Thyroid gland (tissue), 4 donors: ENCODE measurements at places on chromosomes 3 and 15. TPM values are rescaled to one million over a fixed set of nuclear protein-coding genes. Genes with fewer than 3 reads are reported as not detected.

DNA sequence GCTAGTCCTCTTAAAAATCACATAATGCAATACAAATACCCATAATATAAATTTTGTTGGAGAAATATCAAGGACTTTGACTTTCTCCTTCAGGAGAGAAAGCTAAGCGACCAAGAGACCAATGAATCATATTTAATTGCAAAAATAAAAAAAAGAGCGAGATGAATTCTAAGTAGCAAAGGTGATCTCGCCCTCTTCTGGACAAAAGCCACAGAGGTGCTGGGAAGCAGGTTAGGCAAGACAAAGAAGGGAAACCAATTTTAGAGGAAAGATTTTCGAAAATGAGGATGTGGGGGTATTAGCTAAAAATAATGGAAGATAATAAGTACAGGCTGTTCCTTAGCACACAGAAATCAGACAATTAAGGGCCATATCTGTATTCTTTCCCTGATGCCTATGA lies 111.4 kb upstream of the PLAAT1 start:
- peak; percentile 15 for DNase-seq
- no peaks in the 10 kb centered on the region for H3K27me3 ChIP-seq
- H3K36me3 ChIP-seq, result no peaks in the 10 kb centered on the region
- no peaks in the 10 kb centered on the region for H3K4me1 ChIP-seq
- no peak overlapping the region for H3K27ac ChIP-seq
- no peak overlapping the region for H3K4me3 ChIP-seq

- no peak for DNase-seq
- H3K4me3 ChIP-seq, result no peak overlapping the region
- H3K27me3 ChIP-seq, result no peaks in the 10 kb centered on the region
Measured at GRCh38 chr15:101500865-101501551, 11.5 kb upstream of the PCSK6 start.

- H3K36me3 ChIP-seq, result no peaks in the 10 kb centered on the region
- no peak for DNase-seq
- H3K4me1 ChIP-seq, result no peaks in the 10 kb centered on the region
- no peak overlapping the region for H3K27ac ChIP-seq
Measured at GRCh38 chr3:69712933-69713332, 26.3 kb upstream of the MITF start.

GRCh38 chr15:38600236-38600635 lies 35.6 kb upstream of the RASGRP1 start:
- H3K36me3 ChIP-seq, result no peaks in the 10 kb centered on the region
- H3K4me3 ChIP-seq, result no peak overlapping the region
- H3K27me3 ChIP-seq, result no peaks in the 10 kb centered on the region
- no peak for DNase-seq

DNA sequence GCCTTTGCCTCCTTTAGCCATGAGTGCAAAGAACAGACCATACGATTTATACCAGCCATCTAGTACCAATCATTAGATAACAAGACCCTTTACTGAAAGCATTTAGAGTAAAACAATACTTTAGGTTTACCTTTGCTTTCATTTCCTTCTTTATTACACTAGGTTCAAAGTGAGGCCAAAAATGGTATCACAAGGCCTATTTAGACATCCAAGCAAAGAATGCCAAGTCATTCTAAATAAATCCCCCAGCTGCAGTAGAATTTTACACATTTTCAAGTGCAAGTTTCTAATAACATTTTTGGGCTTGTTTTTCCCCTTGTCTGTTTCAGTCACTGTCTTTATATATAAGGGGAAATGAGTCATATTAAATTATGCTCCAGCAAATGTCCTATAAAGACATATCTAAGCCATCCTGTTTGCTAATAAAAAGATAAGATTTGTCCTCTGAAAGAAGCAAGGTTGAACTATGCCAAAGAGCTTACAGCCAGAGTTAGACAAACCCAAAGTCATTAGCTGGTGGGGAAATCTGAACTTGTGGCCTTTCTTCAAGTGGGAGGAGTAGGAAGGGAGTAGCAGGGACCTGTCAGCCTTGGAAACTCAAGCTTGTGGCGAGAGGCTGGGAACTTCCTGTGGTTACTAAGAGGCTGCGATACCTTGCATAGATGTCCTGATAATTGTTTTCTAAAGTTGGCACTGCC lies 232.7 kb downstream of the MECOM start:
- no peaks in the 10 kb centered on the region for H3K36me3 ChIP-seq
- no peaks in the 10 kb centered on the region for H3K4me1 ChIP-seq
- no peaks in the 10 kb centered on the region for H3K27me3 ChIP-seq
- DNase-seq, result no peak
- H3K27ac ChIP-seq, result no peak overlapping the region

- H3K4me3 ChIP-seq, result no peak overlapping the region
- H3K36me3 ChIP-seq, result no peaks in the 10 kb centered on the region
- no peak for DNase-seq
- H3K27me3 ChIP-seq, result no peaks in the 10 kb centered on the region
- H3K27ac ChIP-seq, result no peak overlapping the region
- no peaks in the 10 kb centered on the region for H3K4me1 ChIP-seq
Measured at GRCh38 chr15:73946046-73946721, 19.9 kb downstream of the LOXL1 start.

- H3K36me3 ChIP-seq, result no peaks in the 10 kb centered on the region
- no peak overlapping the region for H3K4me3 ChIP-seq
- H3K27ac ChIP-seq, result no peak overlapping the region
- peaks cover 8% of the 10 kb centered on the region for H3K4me1 ChIP-seq
- DNase-seq, result no peak
Measured at GRCh38 chr3:23648996-23649395, 156.8 kb upstream of the UBE2E1 start.

DNA sequence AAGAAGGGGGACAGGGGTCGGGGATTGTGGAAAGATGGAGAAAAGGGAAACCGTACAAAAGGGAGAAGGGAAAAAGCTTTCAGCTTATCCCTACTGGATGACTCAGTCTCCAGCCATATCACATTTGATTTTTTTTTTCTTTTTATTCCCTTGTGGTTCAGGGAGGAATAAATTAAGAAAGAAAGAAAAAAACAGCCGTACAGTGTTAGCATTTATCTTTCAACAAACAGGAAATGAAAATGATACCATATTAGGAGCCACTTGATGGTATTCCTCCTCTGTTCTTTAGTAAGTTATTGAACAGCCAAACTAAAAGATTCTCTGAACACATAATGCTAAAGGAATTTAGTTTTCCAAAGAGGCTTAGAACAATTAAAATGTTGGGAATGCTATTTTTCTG lies 594.4 kb downstream of the FOXP1 start:
- H3K27ac ChIP-seq, result peak overlapping the region; percentile 38
- H3K4me1 ChIP-seq, result peaks cover 15% of the 10 kb centered on the region
- no peaks in the 10 kb centered on the region for H3K27me3 ChIP-seq
- H3K4me3 ChIP-seq, result no peak overlapping the region
- no peak for DNase-seq

DNA sequence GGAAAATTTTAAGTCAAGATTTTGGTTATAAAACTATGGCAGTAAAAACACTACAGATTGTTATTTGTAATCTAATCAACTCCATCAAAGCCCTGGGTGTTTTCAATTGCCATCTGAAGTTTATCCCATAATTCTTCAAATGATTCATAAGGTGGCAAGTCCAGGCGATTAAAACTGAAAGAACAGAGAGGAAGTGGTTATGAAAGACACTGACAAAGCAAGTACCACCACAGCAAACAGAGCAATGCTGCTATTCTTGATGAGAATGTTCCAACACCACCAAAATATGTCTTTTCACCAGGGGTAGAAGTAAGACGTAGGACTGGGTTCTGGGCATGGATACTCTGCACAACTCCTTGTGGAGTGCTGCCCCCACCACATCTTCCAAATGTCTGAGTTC lies 86.9 kb upstream of the PRTG start:
- DNase-seq, result no peak
- H3K36me3 ChIP-seq, result no peaks in the 10 kb centered on the region
- no peak overlapping the region for H3K27ac ChIP-seq
- H3K4me1 ChIP-seq, result no peaks in the 10 kb centered on the region
- H3K27me3 ChIP-seq, result no peaks in the 10 kb centered on the region

- H3K27ac ChIP-seq, result no peak overlapping the region
- H3K36me3 ChIP-seq, result no peaks in the 10 kb centered on the region
- no peak for DNase-seq
- H3K4me1 ChIP-seq, result peaks cover 40% of the 10 kb centered on the region
Measured at GRCh38 chr15:70856177-70856883, 2.4 kb upstream of the LARP6 start.

DNA sequence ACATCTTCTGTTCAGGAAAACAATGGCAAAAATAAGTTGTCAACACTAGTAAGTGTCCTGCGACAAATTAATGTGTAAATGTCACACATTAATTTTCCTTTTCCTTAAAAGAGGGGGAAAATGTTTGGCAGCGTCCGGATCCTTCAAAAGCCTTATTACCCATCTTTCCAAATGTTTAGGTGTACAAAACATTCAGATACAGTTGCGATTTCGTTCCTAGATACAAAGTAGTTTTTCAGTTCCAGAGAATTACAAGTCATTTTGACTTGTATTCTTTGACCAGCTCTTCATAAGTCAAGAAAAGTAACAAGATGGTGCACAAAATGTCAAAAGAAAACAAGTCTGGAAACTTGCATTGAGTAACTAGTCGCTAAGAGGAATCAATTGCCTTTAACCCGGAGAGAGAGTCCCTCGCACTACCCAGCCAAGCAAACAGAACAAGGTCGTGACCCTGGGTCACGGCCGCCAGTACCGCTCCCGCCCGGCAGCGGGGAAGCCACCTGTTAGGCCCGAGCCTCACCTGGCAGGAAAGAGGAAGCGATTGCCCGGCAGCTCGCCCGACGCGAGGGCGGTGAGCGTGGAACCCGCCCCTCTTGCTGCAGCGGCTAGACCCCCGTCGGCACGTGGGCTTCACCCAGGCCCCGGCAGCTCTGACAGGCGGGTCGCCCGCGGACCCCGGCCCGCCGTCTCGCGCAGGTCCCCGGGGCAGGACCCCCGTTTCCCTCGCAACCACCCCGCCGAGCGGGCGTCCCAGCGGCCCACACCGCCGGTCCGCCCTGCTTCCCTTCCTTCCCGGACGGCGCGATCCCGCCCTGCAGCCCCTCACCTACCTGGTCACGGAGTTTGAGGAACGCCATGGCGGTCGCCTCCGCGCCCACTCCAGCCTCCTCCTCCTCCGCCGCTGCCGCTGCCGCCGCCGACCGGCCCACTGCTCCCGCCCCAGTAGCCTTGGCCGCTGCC lies 61.0 kb upstream of the ANKRD28 start:
- peak overlapping the region; percentile 87 for H3K27ac ChIP-seq
- peak overlapping the region; percentile 68 for H3K4me3 ChIP-seq
- H3K36me3 ChIP-seq, result no peaks in the 10 kb centered on the region
- peaks cover 14% of the 10 kb centered on the region for H3K4me1 ChIP-seq

TMEM212 gene
- not detected for total RNA-seq

LRRC31 gene
- not detected for total RNA-seq

METTL6 gene
- 20.8 TPM for total RNA-seq

SCG5 gene
- 11.8 TPM for total RNA-seq

SCAANT1 gene
- total RNA-seq, result not detected

SMCO1 gene
- total RNA-seq, result not detected
